Astrocyte of the spinal cord (primary cell): ENCODE measurements at places on chromosomes 2 and 18.

DNA sequence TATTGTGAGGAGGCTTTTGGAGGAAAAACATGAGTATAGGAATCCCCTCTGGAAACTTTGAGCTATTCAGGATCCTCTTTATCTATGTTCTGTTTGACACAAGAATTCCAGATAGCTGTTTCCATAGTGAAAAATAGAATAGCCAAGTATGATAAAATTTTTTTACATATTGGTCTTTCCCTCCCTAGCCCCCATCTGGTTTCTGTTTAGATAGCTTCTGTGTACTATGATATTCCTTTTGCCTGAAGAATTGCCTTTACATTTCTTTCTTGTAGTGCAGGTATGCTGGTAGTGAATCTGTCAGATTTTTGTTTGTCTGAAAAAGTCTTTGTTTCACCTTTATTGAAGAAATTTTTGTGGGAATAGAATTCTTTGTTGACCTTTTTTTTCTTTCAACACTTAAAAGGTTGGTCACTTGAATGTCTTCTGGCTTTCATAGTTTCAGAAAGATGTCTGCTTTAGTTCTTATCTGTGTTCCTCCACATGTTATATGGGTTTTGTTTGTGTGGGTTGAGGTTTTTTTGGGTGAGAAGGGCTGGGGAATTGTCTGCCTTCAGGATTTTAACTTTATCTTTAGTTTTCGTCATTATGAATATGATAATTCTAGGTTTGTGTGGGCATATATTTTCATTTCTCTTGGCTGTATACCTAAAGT is 29.9 kb upstream of the FBLN7 start:
- DNase-seq, result no peak

DNA sequence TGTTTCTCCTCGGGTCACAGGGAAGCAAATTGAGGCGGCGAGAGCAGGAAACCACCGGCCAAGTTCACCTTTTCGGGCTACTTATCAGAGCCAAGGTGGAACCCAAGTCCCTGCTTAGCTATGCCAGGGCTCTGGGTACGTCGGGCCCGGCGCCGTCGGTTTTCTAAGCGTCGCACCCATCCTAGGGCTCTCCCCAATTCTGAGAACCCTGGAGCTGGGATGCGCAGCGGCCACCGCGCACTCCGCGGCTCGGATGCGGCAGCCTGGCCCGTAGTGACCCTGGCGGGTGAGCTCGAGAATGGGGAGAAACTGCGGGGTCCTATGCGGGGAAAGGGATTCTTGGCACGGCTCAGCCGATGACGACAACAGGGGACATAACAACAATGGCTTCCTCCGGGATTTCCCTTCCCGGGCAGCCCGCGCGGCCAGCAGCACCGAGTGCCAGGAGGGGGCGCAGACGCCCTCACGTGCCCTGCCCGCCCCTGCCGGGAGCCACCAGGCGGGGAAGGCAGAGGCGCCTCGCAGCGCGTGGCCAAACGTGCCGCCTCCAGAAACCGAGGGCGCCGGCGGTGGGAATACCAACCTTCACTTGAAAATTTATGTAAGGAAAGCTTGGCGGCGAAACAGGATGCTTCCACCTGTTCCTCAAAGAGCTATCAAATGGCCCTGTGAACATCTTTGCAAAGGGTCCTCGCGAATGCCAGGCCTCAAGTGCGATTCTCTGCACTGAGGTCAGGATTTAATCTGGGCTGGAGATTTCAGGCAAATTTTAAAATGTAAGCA is 2.1 kb upstream of the SLC30A3 start:
- DNase-seq, result peak; percentile 16

- no peak for DNase-seq
Observed at GRCh38 chr2:216503159-216503629, 4.5 kb downstream of the RPL37A start.

DNA sequence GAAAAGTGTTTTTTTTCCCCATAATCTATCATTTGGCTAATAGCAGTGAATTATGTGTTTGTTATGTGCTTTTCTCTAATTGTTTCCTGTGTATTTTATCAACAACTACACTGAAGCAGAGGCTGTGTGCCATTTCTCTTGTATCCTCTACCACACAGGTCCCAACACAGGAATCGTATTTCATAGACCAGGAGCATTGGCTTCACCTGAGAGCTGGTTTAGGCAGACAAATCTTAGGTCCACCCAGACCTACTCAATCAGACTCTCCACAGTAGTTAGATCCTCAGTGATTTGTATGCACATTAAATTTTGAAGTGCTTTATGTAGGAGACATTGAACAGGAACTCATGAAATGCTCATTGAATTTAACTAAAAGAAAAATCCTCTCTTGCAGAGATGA is 109.2 kb downstream of the FSHR start:
- no peak for DNase-seq

DNA sequence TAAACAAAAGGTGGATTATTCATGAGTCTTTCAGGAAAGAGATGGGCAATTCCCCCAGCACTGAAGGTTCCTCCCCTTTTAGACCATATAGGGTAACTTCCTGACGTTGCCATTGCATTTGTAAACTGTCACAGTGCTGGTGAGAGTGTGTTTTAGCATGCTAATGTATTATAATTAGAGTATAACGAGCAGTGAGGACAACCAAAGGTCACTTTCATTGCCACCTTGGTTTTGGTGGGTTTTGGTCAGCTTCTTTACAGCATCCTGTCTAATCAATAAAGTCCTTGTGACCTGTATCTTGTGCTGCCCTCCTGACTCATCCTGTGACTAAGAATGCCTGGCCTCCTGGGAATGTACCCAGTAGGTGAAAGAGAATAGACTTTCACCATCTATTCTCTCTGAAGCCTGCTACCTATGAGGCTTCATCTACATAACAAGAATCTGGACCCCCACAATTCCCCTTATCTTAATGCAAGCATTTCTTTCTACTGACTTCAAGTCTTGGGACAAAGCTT is 148.7 kb downstream of the CABLES1 start:
- peak; percentile 45 for DNase-seq

- DNase-seq, result peak; percentile 22
Observed at GRCh38 chr2:126700677-126701076, 44.7 kb downstream of the GYPC start.

DNA sequence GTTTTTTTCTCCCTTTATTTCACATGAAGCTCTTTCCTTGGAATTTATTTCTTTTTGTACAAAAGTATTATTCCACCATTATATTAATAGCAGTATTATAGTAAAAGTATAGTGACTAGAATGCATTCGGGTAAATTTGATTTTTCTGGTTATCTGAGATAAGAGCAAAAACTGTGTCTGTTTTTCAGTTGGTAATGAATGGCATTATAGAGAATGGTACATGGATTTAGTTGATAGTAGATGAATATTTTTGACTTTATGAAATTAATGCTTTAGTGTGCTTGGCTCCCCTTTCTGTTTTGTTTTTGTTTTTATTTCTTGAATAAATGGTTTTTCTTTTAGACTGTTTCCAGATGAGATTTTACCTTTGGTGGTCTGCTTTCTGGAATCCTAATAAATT is 71.8 kb downstream of the MTA3 start:
- DNase-seq, result no peak

GRCh38 chr2:28579606-28580005 is 83.7 kb downstream of the PLB1 start:
- DNase-seq, result no peak

DNA sequence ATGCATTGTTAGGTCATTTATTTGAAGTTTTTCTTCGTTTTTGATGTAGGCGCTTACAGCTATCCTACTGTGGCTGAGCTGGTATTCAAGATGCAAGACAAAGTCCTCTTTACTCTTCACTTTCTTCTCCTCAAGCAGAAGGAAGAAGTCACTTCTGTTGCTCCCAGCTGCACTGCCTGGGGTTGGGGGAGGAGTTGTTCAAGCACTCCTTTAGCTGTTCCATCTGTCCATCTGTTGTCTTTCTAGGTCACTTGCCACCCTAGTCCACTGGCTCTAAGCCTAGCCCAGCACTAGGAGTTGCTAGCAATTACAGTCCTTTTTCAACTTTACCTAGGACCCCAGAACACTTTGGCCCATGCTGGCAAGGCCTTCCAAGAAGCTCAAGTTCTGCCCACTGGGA is 200.6 kb upstream of the RBMS1 start:
- no peak for DNase-seq
